Head of caudate nucleus (tissue), 42 donors: ENCODE measurements at places on chromosomes 2 and 18.

GRCh38 chr2:137943678-137944347 is 20.5 kb upstream of the HNMT start:
- DNase-seq: no peak

- no peak for DNase-seq
Observed at GRCh38 chr18:62555135-62555534, 32.3 kb downstream of the ZCCHC2 start.

DNA sequence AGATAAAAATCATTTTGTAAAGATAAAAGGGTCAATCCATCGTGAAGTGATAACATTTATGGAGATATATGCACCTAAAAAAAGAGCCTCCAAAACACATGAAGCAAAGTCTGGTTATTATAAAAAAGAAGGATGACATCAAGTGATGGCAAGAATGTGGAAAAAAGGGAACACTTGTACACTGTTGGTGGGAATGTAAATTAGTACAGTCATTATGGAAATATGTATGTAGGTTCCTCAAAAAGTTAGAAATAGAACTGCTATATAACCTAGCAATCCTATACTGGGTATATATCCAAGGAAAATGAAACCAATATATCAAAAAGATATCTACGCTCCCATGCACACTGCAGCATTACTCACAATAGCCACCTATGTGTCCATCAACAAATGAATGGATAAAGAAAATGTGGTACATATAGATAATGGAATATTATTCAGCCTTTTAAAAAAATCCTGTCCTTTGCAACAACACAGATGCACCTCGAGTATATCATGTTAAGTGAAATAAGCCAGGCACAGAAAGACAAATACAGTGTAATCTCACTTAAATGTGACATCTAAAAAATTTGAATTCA is 28.9 kb downstream of the ABCB11 start:
- no peak for DNase-seq

- no peak for DNase-seq
Observed at GRCh38 chr18:50190236-50190635, 4.7 kb downstream of the MYO5B start.

- DNase-seq: peak; percentile 77
Observed at GRCh38 chr2:95314964-95315611, 17.9 kb downstream of the KCNIP3 start.

- no peak for DNase-seq
Observed at GRCh38 chr18:47342566-47342965, 91.1 kb upstream of the SKOR2 start.

DNA sequence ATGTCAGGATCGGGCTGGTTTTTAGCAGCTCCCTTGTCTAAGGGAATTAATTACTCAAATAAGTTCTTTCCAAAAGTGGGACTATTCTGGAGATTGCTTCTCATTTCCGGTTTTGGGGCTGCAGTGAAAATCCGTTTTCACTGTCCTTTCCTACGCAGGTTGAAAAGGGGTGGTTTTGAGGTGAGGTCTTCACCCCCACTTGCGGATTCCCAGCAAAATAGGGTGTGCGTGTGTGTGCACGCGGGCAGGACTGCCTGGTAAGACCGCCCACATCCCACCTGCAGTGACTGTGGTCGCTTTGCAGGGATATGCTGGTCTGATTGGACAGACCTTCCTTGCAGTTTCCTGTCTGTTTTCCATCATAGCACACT is 472 bp upstream of the PLEKHM3 start:
- DNase-seq: peak; percentile 46

DNA sequence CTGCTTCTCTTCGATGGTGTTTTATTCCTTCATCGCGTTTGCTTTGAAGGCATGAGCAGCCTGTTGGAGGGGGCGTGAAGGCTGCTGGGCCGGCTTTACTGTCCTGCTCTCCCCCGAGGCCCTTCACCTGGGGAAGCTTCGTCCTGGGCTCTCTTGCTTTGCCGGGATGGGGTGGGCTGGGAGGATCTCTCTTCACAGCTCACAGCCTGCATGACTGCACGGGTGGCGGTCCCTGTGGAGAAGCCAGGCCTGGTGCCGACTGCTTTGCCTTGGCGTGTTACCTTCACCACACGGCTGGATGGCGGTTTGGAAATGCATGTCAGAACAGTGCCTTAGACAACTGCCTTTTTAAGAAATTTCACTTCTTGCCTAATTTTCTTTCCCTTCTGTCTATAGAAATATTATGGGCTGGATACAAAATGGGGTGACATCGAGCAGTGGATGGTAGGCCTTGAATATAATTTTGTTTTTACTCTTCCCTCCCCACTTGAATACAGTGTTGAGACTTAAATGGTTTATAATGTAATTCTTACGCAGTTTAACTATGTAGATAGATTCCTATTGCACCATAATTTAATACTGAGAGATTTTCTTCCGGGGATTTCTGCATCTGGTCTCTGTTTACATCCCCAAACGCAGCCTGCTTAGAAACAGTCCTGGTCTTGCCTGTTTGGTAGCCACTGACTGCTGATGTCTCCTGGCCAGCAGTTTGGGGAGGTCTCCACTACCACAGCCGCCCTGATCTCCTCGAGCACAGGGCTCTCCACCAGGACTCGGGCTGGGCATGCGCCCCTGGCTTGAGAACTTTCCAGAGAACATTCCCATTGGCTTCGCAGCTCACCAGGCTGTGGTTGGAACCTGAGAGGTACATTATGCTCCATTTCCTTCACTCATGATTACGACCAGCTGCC is 81.0 kb upstream of the RBM44 start:
- DNase-seq: no peak

GRCh38 chr2:99156891-99157290 is 2.1 kb downstream of the LIPT1 start:
- no peak for DNase-seq

DNA sequence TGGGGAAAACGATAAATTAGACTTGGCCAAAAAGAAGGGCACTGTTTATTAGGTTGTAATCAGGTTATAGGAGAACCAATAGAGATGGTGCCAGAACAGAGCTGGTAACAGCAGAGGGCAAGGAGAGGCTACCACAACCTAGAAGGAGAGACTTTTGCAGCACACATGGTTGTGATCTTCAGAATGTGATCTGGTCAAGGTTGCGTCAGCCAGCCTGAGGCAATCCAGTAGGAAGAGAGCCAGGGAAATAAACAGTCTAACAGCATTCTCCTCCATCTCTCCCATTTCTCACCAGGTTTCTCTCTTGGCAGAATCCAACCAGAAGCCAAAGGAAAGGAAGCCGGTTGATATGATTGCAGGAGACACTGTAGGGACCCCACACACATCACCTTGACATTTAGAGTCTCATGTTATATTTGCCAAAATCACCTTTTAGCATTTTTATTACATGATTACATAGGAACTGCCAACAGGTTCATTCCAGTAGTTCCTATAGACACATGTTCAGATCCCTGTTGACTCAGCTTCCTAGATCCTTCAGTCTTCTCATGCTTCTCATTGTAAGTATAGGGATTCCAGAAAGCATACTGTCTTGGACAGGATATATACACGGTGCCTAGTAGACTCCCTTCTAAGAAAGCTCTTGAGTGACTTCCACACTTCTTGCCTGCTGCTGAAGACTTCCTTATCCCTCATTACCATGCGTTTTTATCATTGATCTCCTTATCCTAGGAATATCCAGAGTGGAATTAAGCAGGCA is 17.6 kb upstream of the SPATS2L start:
- no peak for DNase-seq

DNA sequence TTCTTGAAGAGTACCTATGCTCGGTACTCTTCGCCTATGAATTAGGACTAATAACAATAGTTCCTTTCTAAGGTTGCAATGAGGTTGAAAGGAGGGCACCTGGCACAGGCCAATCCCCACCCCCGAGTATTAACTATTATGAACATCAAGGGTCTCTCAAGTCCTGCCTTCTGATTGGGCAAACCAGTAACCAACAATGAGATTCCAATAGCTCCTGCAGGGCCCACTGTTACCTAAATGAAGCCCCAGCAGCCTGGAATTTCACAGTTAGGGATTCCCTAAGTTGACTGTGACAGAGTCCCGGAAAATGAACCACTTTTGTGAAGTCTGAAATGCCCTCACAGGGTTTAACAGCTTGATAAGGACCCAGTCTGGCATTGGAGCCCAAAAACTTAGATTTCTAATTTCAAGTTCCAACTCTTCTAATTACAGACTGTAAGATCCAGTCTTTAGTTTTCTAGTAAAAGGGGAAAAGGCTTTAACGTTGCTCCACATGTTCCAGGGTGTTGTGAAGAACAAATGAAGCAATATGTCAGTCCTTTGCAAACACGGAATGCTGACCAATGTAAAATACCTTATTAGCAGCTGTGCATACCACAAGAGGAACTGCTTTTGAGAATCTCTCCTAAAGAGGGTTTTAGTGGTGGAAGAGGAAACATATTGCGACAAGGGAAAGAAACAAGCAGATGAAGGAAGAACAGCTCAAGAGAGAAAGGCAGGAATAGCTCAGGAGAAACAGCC is 277.7 kb upstream of the MAP2 start:
- DNase-seq: no peak

DNA sequence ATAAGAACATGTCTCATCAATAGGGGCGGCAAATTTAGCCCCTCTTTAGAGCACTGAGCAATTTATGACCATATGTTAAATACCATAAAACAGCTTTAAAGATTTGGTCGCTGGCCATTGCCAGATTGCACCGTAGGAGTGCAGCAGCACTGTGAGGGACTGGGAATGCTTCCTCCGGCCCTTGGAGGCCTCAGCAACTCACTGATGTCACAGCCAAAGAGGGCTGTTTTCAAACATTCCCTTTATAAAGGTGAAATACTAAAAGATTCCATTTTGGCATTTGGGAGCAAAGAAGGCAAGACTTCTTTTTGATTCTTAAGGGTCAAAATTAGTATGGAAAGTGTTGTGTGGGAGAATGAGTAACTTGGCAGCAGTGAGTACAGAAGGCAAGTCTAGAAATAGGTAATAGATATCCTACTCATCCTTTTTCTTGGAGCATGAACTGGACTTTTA is 63.7 kb downstream of the BABAM2 start:
- DNase-seq: no peak

GRCh38 chr2:48715042-48715899 is 40.3 kb downstream of the LHCGR start:
- DNase-seq: no peak

- DNase-seq: no peak
Observed at GRCh38 chr2:132849118-132849517, 179.1 kb upstream of the LYPD1 start.

DNA sequence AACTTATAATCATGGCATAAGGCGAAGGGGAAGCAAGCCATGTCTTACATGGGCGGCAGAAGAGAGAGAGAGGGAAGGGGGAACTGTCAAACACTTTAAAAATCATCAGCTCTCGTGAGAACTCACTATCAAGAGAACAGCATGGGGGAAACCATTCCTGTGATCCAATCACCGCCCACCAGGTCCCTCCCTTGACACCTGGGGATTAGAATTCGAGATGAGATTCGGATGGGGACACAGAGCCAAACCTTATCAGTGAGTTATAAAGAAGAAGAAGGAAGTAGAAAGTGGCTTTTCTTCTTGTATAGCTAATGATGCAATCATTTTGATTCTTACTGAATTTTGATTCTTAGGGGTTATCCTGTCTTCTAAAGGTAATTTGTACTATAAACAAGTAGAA is 51.4 kb downstream of the SMCHD1 start:
- DNase-seq: no peak

GRCh38 chr2:119119076-119119785 is 39.3 kb downstream of the C1QL2 start:
- DNase-seq: no peak

- no peak for DNase-seq
Observed at GRCh38 chr2:58497168-58497567, 256.0 kb upstream of the FANCL start.

GRCh38 chr2:144014103-144014502 is 505.8 kb downstream of the ZEB2 start:
- DNase-seq: no peak

- no peak for DNase-seq
Observed at GRCh38 chr18:62577765-62578164, 54.9 kb downstream of the ZCCHC2 start.

DNA sequence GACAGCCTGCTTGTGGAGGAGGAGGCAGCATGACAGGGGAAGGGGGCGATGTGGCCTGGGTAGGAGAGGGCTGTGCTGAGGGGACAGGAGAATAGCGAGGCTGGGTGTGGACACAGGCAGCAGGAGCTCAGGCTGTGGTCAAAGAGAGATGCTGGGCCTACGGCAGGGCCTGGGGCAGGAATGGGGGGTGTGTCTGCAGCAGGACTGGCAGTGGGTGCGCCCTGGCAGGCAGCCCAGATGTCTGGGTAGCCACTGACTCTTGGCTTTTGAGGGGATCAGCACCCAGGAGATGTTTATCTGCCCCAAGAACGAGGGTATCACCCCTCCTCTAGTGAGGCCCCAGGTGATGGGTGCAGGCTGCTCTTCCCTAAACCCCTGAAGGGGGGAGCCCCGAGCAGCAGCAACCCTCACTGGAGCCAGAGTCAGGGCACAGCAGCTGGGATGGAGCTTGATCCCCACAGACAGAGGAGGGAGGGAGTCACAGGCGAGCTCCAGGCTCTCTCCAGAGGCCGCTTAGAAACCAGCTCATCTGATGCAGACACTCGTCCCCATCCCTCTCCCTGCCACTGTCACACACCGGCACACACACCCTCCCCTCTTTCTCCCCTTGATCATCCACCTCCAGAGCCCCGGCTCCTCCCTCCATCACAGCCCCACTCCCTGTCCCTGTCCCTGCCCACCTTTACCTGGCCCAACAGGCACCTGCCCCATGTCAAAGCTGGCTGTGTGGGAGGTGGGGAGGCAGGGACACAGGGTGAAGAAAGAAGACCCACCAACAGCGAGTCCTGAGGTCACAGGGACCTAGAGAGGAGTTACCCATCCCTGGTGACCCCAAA is 29.8 kb upstream of the TNS1 start:
- no peak for DNase-seq

DNA sequence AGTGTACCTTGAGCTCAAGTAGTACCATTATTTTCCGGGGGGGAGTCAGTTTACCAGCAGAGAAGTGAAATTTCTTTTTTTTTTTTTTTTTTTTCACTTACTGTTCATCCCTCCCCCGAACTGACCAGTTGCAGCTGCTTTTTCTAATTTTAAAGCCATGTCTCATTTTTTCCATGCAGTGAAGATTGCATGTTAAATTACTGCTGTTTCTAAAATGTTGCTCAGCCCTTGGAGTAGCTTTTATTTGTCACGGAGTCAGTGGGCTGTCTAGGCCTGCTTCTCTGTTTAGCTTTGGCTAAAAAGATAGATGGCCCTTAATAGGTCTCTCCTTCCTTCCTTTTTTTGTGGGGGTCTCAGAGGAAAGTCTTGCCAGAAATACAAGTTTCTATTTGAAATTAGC is 70.2 kb downstream of the NGEF start:
- DNase-seq: no peak
